ENCODE measurements at places on chromosomes 7 and 10.

GRCh38 chr10:110364531-110364937 lies 59.8 kb upstream of the SMNDC1 start:
- DNase-seq = no peak

DNA sequence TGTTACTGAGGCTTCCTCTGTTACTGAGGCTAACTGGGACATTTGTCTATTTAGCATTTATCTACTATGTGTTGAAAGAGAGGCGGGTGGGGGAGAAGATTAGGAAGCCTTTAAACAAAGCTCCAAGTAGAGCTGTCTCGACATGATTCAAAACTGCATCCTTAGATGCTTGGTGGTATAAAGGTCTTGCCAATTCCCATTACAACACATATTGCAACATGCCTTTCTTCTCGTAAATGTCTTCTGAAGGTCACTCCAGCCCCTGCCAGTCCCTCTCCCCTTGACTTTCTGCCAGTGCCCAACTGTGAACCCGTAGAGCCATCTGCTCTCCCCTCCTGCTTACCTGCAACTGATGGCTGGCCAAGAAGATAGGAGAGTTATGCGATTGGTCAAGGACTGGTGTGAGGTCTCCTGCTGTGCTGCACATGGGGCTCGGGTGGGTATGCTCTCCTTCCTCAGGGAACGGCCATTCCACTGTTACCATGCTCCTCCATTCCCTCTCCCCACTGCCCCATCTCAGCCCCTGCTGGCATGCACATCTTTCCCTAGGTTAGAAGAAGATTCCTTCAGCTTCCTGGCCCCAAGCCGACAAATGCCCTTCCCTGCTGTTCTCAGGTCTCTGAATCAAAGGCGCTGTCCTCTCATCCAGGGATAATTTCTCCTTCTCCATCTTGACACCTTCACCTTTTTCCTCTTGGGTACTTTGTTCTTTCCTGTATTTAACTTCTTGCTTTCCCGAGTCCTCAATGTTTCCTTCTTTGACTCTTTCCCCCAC lies 43.6 kb upstream of the ZNF32 start:
- DNase-seq = no peak

GRCh38 chr10:99325281-99325680 lies 3.9 kb upstream of the CNNM1 start:
- DNase-seq = no peak

DNA sequence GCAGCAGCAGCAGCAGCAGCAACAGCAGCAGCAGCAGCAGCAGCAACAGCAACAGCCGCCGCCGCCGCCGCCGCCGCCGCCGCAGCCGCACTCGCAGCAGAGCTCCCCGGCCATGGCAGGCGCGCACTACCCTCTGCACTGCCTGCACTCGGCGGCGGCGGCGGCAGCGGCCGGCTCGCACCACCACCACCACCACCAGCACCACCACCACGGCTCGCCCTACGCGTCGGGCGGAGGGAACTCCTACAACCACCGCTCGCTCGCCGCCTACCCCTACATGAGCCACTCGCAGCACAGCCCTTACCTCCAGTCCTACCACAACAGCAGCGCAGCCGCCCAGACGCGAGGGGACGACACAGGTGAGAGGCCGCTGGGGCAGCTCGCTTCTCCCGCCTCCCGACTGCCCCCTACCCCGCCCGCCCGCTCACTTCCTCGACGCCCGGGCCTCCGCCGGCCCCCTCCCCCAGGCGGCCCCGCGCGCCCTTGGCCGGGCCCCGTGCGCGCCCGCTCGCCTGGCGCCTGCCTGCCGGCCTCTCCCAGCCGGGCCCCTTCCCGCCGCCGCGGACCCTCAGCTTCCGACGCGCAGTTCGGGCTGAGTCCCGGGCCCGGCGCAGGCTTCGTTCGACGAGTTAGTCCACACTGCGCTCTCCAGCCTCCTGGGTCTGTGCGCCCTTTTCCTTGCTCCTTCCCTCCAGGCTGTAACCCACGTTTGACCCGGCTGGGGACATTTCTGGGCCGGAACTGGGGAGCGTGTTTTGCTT lies 882 bp downstream of the DLX6 start:
- no peak for DNase-seq

DNA sequence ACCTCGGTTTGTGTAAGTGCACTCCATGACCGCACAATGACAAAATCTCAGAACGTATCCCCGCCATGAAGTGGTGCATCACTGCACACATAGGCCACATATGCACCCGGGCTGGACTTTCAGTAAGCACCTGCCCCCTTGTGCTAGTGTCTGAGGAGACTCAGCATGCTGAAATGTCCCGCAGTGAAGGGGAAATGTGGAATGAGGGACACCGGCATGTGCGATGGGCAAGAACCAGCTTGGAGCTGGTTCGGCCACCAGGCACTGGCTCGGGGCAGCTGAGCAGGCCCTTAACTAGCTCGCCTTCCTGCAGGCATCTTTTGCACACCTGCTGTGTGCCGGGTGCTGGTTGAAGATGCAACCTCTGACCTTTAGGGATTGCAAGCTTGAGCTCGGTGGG lies 49.8 kb upstream of the TNS3 start:
- no peak for DNase-seq

Measured in COR-L47 (cell line).